H9 (cell line): ENCODE measurements at places on chromosomes 7 and 10. TPM values are rescaled to one million over a fixed set of nuclear protein-coding genes. Genes with fewer than 3 reads are reported as not detected.
A peak's percentile ranks its signal among the peaks of the same experiment; 100 is the strongest.

NODAL gene
- 80.7 and 84.7 TPM in 2 replicates for total RNA-seq

CAV2 gene
- total RNA-seq = 3.7 and 4.7 TPM in 2 replicates

TSPAN13 gene
- 16.4 and 18.7 TPM in 2 replicates for total RNA-seq

BAIAP2L1 gene
- 25.9 and 29.9 TPM in 2 replicates for total RNA-seq

OPN1SW gene
- not detected in 2 replicates for total RNA-seq

PRSS37 gene
- total RNA-seq = not detected in 2 replicates

FAM25A gene
- total RNA-seq = not detected in 2 replicates

EGR2 gene
- total RNA-seq = 2.6 and 3.0 TPM in 2 replicates

AGR3 gene
- total RNA-seq = not detected in 2 replicates

LLCFC1 gene
- not detected in 2 replicates for total RNA-seq

VAX1 gene
- not detected in 2 replicates for total RNA-seq

AOAH gene
- total RNA-seq = 0.39 TPM in 1 of 2 replicates, not detected in the other

DNA sequence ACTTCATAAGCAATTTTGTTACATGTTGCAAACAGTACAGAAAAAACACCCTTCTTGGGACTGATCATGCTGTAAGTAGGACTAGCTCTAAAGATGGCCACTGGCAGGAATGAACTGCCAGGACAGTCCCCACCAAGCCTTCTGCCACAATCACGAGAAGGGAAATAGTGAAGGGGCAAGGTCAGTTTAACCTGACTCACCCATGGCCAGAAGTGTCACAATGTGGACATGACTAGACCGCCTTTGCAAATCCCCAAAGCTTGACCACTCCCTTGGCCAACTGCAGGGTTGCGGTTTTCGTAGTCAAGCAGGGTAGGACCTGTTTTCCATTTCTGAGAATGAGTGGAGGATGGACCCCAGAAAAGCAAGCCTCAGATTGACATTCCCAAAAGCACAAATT, 19.4 kb upstream of the FRAT2 start:
- peaks cover 9% of the 10 kb centered on the region; the same call in 2 of the 3 replicates for H3K36me3 ChIP-seq
- no peak overlapping the region for H3K27ac ChIP-seq
- no peak for DNase-seq

- H3K4me3 ChIP-seq = no peak overlapping the region
- no peaks in the 10 kb centered on the region; the same call in 1 of the 2 replicates for H3K4me1 ChIP-seq
- H3K27me3 ChIP-seq = no peaks in the 10 kb centered on the region
Measured at GRCh38 chr7:73702226-73702625, 17.2 kb downstream of the STX1A start.

DNA sequence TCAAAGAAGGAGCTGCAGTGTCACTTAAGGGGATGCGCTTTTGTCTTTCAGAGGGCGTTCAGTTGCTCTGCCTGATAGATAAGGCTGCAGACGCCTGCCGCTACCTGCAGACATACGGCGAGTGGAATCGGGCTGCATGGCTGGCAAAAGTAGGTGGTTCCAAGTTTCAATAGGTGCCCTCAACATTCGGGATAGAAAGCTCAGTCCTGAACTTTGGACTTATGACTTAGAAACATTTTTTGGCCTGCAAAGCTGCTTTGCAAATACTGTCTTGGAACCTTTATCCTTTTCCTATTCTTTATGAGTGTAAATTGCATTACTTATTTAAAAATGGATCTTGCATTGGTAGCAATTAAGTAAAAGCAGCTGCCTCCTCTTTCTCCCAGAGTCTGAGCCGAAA, 54.1 kb downstream of the WDR11 start:
- H3K4me3 ChIP-seq = no peak overlapping the region
- no peak overlapping the region for H3K27ac ChIP-seq
- H3K27me3 ChIP-seq = no peaks in the 10 kb centered on the region
- H3K4me1 ChIP-seq = no peaks in the 10 kb centered on the region
- no peak for DNase-seq
- H3K36me3 ChIP-seq = peaks cover 89% of the 10 kb centered on the region

DNA sequence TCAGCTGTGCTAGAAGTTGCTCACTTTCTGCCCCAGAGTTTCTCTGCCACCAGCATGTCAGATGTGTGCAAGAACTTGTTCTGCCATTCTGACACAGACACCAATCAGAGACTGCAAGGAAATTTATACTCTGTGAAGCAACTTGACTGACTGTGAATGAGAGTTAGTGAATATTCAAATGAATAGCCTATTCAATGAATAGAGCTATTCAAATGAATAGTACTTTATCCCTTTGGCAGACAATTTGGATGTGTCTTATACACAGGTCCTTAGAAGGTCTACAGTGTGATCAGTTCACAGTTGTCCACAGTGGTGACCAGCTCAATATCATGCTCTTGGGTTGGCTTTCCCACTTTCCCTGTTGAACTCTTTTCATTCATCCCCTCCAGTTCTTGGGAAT, 138.1 kb downstream of the MACC1 start:
- peaks cover 10% of the 10 kb centered on the region for H3K4me1 ChIP-seq
- no peaks in the 10 kb centered on the region for H3K27me3 ChIP-seq
- DNase-seq = no peak
- no peak overlapping the region for H3K27ac ChIP-seq
- no peak overlapping the region for H3K4me3 ChIP-seq

- no peak overlapping the region for H3K27ac ChIP-seq
- no peaks in the 10 kb centered on the region for H3K4me1 ChIP-seq
- no peak for DNase-seq
- no peaks in the 10 kb centered on the region for H3K27me3 ChIP-seq
- H3K36me3 ChIP-seq = no peaks in the 10 kb centered on the region
Measured at GRCh38 chr7:22890773-22891172, 68.1 kb upstream of the TOMM7 start.

DNA sequence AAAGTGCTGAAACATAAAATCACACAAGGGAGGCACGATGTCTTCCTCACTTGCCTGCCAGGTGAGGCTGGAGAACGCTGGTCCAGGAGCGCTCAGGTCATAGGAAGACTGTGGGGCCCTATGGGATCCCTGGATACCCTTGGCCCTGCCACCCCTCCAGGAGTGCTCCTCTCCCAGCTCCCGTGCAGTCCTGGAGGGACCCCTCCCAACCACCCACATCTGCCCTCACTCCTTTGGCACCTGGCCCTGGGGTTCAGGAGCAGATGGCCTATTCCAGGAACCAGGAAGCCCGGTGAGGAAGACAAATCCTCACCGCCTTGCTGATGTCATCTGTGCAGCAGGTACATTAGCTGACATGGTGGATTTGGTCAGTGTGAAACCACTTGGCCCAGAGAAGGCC, 3.7 kb upstream of the CXCL12 start:
- DNase-seq = no peak
- no peak overlapping the region for H3K4me3 ChIP-seq
- H3K27me3 ChIP-seq = peaks cover 8% of the 10 kb centered on the region; the same call in 1 of the 2 replicates
- H3K27ac ChIP-seq = no peak overlapping the region

DNA sequence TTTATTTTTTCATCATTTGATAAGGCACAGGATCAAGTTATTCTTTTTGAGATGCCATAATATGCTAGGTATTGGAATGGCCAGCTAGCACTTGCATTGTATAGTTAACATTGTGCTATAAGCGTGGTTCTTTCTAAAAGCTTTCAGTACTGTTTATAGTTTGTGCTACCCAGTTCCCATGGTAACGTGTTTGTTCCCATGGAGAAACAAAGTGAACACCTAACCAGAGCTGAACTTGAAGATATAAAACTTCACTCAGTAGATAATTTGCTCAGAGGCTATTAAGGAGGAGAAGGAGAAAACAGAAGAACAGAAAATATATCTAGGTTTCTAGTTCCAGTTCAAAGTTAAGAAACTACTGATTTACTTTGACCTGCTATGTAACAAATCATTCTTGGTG, 23.6 kb upstream of the ITGB8 start:
- H3K27me3 ChIP-seq = no peaks in the 10 kb centered on the region
- H3K4me1 ChIP-seq = no peaks in the 10 kb centered on the region; the same call in 1 of the 2 replicates
- H3K36me3 ChIP-seq = no peaks in the 10 kb centered on the region
- no peak overlapping the region for H3K4me3 ChIP-seq
- DNase-seq = no peak

GRCh38 chr7:1172666-1173523, 12.9 kb upstream of the ZFAND2A start:
- no peak overlapping the region for H3K27ac ChIP-seq
- H3K27me3 ChIP-seq = no peaks in the 10 kb centered on the region
- no peaks in the 10 kb centered on the region for H3K4me1 ChIP-seq
- no peak overlapping the region for H3K4me3 ChIP-seq
- no peak for DNase-seq

DNA sequence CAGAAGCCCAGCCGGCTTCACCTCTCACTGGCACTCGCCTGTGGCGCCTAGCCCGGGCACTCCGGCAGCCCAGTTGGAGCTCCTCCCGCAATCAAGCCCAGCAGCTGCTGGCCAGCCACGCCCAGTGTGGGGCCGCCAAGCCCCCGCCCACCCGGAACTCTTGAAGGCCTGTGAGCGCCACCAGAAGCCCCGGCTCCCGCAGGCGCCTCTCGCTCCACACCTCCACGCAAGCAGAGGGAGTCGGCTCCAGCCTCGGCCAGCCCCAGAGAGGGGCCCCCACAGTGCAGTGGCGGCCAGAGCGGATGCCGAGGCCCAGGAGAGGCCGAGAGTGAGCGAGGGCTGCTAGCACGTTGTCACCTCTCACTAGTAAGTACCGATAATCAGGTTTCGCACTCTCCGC, 240.7 kb downstream of the TFEC start:
- no peaks in the 10 kb centered on the region; the same call in 1 of the 2 replicates for H3K4me1 ChIP-seq
- H3K27ac ChIP-seq = no peak overlapping the region
- H3K4me3 ChIP-seq = no peak overlapping the region
- H3K27me3 ChIP-seq = no peaks in the 10 kb centered on the region

- peak; percentile 32 for DNase-seq
- no peaks in the 10 kb centered on the region for H3K4me1 ChIP-seq
- 0 out of 2 replicates have a peak, but pooled peaks cover 3% of the 10 kb centered on the region for H3K36me3 ChIP-seq
- no peak overlapping the region for H3K4me3 ChIP-seq
- H3K27ac ChIP-seq = no peak overlapping the region
Measured at GRCh38 chr7:118858651-118859149, 634.2 kb downstream of the ANKRD7 start.

GRCh38 chr10:132912713-132913558, 29.4 kb downstream of the CFAP46 start:
- H3K4me3 ChIP-seq = peak overlapping the region; percentile 23; the same call in 1 of the 3 replicates
- peak; percentile 94 for DNase-seq
- H3K4me1 ChIP-seq = no peaks in the 10 kb centered on the region

- H3K27me3 ChIP-seq = no peaks in the 10 kb centered on the region
- no peaks in the 10 kb centered on the region for H3K36me3 ChIP-seq
- no peaks in the 10 kb centered on the region for H3K4me1 ChIP-seq
- no peak overlapping the region for H3K27ac ChIP-seq
Measured at GRCh38 chr7:155962191-155962967, 150.1 kb upstream of the SHH start.

GRCh38 chr7:47596502-47597202, 14.7 kb upstream of the TNS3 start:
- no peaks in the 10 kb centered on the region for H3K27me3 ChIP-seq
- no peak overlapping the region for H3K27ac ChIP-seq
- peaks cover 6% of the 10 kb centered on the region; the same call in 1 of the 2 replicates for H3K4me1 ChIP-seq
- no peak overlapping the region for H3K4me3 ChIP-seq

DNA sequence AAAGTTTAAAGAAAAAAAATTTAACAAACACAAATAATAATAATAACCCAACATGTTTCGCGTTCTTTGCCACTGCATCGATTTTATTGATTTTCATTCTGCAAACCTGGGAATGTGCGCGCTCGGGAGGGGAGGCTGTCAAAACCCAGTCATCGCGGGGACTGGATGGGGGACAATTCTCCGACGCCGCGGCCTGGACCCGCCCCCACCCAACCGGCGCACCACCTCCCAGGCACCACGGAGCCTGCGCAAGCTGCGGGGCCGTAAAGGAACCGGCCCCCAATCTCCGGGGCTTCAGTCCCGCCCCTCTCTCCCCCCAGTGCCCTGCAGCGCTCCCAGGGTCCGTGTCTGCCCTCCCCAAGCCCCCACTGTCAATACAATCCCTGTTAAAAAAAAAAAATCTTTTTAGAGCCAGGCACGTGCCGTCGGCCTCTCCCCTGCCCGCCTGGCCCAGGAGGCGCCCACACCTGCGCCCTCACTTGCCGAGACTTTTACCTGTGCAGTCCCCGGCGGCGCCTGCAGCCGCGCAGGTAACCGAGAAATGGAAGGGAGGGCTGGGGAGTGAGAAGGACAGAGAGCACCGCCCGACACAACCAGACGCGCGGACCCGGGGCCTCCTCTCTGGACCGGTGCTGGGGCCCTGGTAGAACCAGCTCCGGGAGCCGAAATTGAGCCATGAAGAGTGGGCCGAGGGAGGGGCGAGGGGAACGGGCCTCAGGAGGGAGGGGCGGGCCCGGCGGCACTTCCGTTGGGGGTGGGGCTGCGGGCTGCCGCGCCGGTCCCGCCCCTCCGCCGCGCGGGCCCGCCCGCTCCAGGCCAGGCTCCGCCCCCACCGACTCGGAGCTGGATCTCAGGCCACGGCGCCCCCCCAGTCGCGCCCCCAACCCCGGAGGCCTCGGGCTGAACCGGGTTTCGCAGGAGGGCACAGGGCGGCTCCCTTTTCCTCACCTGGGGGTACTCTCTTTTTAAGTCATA, 7.6 kb upstream of the ZNF503 start:
- H3K27ac ChIP-seq = no peak overlapping the region
- H3K4me1 ChIP-seq = no peaks in the 10 kb centered on the region
- peak; percentile 79 for DNase-seq
- H3K4me3 ChIP-seq = peak overlapping the region; percentile 75
- H3K27me3 ChIP-seq = peaks cover 88% of the 10 kb centered on the region
- no peaks in the 10 kb centered on the region; the same call in 2 of the 3 replicates for H3K36me3 ChIP-seq

GRCh38 chr7:30787486-30787885, 16.3 kb downstream of the MINDY4 start:
- no peak for DNase-seq
- no peak overlapping the region for H3K4me3 ChIP-seq
- no peaks in the 10 kb centered on the region for H3K27me3 ChIP-seq
- H3K36me3 ChIP-seq = peaks cover 12% of the 10 kb centered on the region
- no peak overlapping the region for H3K27ac ChIP-seq
- H3K4me1 ChIP-seq = no peaks in the 10 kb centered on the region

DNA sequence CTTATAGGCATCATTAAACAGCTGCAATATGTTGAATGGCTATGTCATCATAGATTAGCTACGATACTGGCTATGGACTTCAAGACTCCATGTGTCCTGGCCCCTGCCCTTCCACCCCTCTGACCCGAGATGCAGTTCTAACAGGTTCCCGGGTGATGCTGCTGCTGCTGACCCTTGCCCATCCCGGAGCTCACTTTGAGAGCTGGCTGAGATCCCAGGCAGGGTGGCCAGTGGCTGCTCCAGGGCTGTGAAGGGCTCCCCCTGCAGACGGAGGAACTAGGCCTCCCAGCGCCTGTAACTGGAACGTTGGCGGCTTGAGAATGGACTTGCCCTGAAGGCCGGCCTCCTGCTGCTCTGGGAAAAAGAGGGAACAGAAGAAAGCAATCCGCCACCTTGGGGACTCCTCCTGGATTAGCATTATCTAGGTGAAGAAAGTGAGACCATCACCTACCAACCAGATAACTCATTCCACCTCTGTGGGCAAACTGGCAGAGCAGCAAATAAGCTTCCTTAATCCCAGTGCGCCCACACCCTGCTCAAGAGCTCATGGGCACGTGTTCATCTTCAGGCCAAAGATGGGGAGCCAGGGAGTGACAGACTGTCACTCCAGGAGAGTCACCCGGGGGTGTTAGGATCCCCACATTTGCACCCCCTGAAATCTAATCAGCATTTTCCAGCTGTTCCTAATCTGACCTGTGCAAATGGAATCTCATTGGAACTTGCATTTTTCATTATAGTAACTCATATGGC, 56.8 kb downstream of the PARP12 start:
- DNase-seq = peak; percentile 91
- H3K4me3 ChIP-seq = no peak overlapping the region
- H3K27ac ChIP-seq = no peak overlapping the region
- H3K27me3 ChIP-seq = no peaks in the 10 kb centered on the region
- no peaks in the 10 kb centered on the region for H3K36me3 ChIP-seq

- no peak for DNase-seq
- H3K27me3 ChIP-seq = no peaks in the 10 kb centered on the region
- peaks cover 2% of the 10 kb centered on the region; the same call in 1 of the 2 replicates for H3K4me1 ChIP-seq
- H3K4me3 ChIP-seq = no peak overlapping the region
Measured at GRCh38 chr10:86524225-86524962, 2.8 kb upstream of the WAPL start.
